ENCODE measurements at places on chromosomes 7 and 10.

GRCh38 chr10:58502956-58503355, 9.7 kb upstream of the BICC1 start:
- no peak for DNase-seq

GRCh38 chr7:40945788-40946187, 757.1 kb downstream of the INHBA start:
- DNase-seq: no peak

GRCh38 chr7:54338319-54338718, 203.9 kb upstream of the VSTM2A start:
- DNase-seq: no peak

DNA sequence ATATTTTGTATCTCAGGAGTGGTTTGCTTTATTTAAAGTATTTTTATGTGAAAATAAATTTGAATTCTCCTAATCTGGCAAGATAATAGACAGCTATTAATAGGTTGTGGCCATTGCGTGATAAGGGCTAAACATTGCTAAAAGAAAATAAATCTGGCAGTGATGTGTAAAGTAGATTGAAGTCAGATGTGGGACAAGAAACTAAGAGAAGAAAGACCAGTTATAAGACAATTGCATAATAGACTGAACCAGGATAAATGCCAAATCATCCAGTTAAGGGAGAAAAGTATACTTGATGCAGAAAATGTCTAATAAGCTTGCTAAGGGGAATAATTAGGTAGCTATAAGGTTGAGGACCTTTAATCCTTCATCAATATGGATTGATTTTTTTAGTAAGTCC, 197.5 kb upstream of the CSTF2T start:
- DNase-seq: no peak

GRCh38 chr7:108418946-108419345, 37.3 kb downstream of the NRCAM start:
- DNase-seq: no peak

DNA sequence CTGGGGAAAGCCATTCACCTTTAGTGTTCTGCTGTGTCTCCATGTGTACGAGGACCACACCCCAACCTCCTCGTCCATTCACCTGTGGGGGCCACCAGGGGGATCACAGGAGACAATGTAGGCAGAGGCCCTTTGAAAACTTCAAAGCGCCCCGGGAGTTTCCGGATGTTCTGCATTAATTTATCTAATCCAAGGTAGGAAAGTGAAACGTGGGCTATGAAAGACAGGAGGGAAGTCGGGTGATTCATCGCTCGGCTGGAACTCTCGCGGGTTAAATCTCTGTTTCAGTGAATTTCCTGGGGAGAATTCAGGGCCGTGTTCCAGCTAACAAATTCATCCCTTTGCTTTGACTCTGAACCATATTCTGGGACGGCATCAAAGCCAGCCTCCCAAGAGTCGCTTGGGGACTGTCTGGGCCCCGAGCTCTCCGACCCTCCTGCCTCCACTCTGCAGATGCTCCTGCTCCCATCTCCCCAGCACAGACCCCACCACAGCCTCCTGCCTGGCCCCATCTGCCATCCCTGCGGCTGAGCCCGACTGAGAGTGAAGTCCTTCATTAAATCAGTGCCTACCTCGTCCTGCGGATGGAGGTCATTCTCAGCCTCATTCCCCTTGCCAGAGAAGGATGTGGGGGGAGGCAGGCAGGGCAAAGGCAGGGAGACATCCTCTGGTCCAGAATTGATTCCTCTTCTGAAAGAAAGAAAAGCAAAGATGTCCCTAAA, 114.1 kb upstream of the CARD11 start:
- no peak for DNase-seq

DNA sequence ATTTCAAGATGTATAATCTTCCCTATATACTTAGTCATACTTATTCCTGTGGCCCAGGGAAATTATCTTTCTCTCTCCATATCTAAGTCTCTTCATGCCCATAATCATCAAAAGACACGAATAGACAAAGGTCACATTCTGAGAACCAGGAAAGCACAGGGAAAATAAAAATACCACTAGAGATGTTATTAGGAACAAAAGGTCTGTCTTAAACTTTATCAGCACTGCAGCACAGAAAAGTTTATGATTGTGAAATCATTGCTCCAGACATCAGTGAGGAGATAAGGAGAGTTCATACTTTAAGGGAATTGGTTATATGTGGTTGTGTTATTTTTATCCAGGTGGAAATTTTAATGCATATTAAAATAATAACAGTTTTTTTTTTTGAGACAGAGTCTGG, 974.6 kb upstream of the CELF2 start:
- DNase-seq: no peak

DNA sequence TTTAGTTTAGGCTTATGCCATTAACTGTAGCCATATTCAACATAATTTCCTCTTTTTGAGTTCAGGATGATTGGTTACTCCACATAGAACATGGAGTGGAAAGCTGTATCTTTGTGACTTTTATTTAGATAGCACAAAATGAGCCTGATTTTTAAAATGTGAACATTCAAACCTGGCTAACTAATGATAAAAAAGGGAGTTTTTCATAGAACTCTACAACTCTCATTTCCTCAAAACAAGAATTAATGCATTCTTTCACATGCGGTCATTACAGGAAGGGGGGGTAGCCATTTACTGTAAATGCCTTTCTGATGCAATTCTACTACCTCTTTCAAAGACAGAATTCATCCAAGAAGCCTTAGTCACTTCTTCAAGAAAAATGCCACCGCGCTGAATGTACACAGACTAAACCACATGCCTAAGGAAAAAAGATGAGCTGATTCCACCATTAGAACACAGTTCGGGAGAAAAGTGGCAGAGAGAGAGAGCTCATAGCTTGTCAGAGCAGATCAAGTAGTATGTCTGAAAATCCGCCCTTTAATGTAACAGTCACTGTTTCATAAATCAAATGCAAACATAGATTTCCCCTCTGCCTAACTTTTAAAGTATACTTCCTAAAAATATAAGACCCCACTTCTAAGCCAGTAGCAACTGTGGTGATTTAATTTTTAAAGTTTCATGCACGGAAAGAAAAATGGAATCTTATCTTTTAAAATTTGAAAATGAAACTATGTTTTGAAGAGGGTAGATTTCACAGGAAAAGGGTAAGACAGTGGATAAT, 226.4 kb upstream of the KLF14 start:
- no peak for DNase-seq

DNA sequence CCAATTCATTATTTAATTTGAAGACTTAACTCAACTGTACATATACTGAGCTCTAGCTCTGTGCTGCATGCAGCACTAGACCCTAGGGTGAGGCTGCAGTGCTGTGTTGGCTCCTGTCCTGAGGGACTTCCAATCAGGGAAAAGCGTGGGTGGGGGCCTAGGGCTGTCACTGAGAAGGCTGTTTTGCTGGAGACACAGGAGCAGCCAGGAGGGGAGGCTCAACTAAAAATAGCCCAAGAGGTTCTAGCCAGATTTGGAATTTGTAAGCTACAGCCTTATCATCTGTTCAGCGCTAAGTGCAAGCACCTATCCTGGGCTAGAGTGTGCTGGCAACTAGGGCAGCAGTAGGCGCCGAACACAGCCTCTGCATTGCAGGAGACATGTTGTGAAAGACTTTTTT, 121.1 kb downstream of the VWC2 start:
- DNase-seq: no peak

- DNase-seq: no peak
Measured at GRCh38 chr7:90169891-90170290, 15.6 kb downstream of the STEAP1 start.

- DNase-seq: no peak
Measured at GRCh38 chr10:122126763-122127659, 138.0 kb downstream of the TACC2 start.

All from stimulated activated CD4-positive, alpha-beta T cell treated with anti-CD3 and anti-CD28 coated beads, Interleukin-15, amount 100 ng/mL, for 1 hour (primary cell).